ENCODE measurements at places on chromosomes 4 and X. TPM values are rescaled to one million over a fixed set of nuclear protein-coding genes. Genes with fewer than 3 reads are reported as not detected.

DNA sequence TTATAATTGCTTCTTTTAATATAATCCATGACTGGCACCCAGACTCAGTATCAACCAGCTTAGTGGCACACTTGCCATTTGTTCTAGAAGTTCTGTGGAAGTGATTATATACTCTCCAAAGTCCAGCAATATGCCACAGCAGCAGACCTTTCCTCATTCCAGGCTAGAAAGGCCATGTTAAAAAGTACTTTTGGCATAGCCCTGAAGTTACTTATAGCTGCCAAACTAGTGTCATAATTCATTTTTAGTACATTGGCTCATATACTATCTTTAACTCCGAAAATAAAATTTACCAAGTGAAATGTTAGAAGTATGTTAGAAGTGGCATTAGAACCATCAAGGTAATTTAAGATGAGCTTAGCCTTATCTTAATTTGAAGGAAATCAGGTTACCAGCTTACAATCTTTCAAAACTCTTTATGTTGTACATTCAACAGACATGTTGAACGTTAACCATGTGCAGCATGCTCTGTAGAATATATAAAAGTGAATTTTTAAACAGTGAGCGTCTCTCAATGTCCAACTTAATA lies 714.2 kb upstream of the LCORL start:
- no peak for DNase-seq

Gene USP27X
- 11.8 TPM for polyA plus RNA-seq

- DNase-seq, result no peak
These were observed 6.3 kb downstream of the GPR143 start for GRCh38 chrX:9759337-9759736.

Gene FAM47A
- not detected for polyA plus RNA-seq

- DNase-seq, result no peak
These were observed 325.6 kb downstream of the ARHGAP10 start for GRCh38 chr4:148057516-148057915.

Gene ADAMTS3
- 9.7 TPM for polyA plus RNA-seq

GRCh38 chrX:7314425-7314824 lies 166.5 kb upstream of the PUDP start:
- no peak for DNase-seq

DNA sequence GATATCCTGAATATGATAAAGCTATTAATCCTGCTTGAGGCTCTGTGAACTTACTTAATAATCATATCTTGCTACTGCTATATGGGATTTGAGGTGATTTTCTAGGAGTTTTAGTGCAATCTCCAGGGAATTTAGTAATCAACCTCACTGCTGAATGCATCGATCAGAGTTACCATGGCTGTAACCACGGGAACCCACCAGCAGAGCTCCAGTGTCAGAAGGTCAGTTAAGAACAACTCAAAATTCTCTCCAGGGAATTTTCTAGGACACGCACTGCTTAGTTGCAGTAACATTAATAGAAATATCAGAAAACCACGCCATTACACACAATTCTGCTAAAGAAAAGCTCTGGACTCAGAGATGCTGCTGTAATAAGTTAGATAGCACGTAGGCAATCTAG lies 1477.2 kb upstream of the TENM3 start:
- DNase-seq, result no peak

DNA sequence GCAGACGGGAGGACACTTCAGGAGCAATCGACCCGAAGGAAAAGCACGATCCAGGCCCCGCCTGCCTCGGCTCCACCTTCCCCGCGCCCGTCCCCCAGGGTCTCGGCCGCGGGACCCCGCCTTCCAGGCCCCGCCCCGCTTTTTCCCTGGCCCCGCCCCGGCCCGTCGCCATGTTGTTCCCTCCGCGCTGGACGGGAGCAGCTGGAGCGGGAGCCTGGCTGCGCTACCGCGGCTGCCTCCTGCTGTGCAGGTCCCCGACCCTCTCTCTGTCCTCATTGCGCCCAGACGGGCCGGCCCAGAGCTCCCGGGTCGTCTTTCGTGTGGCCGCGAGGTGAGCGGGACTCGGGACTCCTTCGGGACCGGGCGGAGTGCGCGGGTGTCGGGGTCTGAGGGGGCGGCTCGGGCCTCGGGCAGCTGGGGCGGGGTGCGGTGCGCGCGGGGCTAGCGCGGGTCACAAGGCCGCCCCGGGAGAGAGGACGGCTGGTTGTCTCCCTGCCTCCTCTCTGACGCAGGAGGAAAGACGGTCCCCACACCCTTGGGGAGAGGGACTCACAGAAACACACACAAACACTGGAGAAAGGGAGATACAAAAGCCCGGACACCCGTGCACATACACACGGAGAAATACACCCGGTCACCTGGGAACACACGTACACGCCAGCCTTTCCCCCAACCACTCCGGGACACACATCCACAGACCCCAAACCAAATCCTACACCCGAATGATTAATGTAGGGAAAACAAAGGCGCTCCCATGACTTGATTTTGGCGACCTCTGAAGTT lies at the start of gene RAB9A:
Gene RAB9A, plus strand, starts transcription at position 171 of the 783 bp plus-strand sequence. CDS start 19,619 bp downstream, outside the sequence.
- DNase-seq, result peak; percentile 64
